NCI-H1436 (cell line): ENCODE measurements at places on chromosomes 6 and 20.

GRCh38 chr6:101393251-101393828, at the start of gene GRIK2:
GRIK2 (plus strand) TSS chr6:101393708.
- peak; percentile 24 for DNase-seq

DNA sequence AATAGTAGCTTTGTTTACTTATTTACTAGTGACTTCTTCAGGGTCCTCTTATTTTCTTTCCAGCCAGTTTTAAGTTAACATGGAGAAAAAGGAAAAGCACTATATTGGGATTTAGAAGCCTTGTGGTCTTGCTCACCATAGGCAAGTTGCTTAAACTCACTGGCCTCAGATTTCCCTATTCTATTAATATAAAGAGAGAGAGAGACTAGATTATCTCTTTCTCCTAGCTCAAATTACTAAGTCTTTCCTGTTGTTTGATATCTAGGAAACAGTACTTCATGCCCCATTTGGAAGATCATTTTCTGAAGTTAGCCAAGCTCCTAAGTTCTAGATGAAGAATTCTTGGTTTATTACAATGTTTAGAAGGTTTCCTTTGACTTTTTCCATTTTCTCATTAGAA, 32.5 kb downstream of the CTNNBL1 start:
- no peak for DNase-seq

GRCh38 chr6:110781522-110782214, 33.6 kb downstream of the CDK19 start:
- DNase-seq = no peak

GRCh38 chr20:60906555-60906954, 345.5 kb upstream of the CDH4 start:
- DNase-seq = no peak

DNA sequence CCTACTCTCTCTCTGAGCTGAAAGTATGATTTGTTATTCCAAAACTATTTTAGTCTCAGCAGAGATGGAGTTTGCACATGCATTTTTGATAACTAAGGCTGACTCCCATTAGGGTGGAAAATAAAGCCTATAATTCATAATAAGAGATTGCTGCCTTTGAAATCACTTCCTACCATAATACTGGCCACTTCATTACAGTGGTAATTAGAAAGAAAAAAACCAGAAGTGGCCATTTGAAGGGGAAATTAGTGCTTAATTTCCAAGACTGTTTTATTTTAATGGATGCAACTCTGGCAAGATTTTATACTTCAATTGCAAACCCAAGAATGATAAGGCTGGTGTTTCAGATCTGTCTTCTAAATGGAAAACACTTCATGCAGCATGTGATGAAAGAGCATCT, 43.4 kb downstream of the SLC35B3 start:
- peak; percentile 50 for DNase-seq

- no peak for DNase-seq
Observed at GRCh38 chr6:154487367-154488247, 22.9 kb downstream of the CNKSR3 start.

DNA sequence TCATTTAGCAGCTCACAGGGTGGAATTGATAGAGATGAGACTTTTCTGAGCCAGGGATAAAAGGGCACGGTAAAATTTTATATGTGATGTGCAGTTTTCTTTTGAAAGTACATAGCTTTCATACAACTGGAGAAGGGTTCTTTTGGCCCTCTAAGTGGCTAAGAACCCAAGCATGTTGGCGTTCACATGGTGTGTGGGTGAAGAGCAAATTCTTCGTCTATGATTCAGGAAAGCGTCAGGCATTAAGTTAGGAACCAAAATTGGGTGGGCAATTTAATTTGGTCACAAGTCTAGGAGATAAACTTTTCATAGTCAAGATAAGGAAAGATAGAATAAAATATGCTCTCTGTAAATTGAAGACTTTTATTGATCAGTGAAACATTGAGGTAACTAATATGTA, 153.9 kb downstream of the UTRN start:
- no peak for DNase-seq

GRCh38 chr6:148790817-148791216, 44.0 kb downstream of the UST start:
- DNase-seq = no peak

GRCh38 chr6:14009431-14009830, 84.7 kb downstream of the RNF182 start:
- DNase-seq = no peak

DNA sequence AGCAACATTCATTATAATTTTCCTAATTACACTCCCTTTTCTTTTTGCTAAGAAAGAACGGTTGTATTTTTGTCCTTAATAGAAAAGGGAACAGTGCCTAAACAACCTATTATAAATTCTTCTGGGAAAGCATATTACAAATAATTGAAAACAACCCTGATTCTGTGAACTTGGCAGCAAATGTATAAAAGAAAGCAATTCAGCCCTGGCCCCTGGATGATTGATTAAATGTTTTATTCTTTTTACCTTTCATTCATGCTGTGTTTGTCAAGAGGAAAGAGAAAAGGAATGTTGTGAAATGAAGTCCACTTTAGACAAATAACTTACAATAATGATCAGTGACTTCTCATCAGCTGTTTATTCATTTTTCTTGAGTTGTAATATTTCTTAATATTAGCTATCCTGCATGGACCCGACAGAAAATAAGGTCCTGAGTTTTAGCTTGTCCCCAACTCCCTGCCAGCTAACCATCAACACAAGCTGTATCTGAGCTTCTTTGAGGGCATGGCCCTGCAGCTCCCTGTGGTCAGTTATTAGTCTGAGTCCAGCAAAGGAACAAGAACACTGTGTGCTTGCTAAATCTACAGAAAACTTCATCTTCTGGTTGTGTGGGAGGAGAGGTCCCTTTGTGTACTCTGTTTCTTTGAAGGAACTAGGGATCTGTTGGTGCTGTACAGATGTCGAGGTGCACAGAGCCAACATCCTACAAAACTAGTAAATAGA, 248.2 kb downstream of the LAMA2 start:
- DNase-seq = no peak
